ENCODE measurements at places on chromosomes 3 and 15.

DNA sequence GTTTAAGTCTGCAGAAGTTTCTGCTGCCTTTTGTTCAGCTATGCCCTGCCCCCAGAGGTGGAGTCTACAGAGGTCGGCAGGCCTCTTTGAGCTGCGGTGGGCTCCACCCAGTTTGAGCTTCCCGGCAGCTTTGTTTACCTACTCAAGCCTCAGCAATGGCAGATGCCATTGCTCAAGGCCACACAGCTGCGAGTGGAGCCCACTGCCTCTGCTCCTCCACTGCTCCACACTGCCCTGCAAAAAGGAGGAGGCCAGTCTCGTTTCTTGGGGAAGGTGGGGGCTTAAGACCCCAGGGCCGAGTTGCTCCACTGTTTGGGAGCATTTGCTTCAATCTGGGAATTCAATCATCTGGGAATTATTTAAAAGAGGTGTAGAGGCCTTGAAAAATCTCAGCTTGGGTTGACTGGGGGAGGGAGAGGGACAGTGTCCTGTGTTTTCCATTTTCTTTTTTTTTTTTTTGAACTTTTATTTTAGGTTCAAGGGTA, 144.6 kb upstream of the MEF2A start:
- no peak for DNase-seq

DNA sequence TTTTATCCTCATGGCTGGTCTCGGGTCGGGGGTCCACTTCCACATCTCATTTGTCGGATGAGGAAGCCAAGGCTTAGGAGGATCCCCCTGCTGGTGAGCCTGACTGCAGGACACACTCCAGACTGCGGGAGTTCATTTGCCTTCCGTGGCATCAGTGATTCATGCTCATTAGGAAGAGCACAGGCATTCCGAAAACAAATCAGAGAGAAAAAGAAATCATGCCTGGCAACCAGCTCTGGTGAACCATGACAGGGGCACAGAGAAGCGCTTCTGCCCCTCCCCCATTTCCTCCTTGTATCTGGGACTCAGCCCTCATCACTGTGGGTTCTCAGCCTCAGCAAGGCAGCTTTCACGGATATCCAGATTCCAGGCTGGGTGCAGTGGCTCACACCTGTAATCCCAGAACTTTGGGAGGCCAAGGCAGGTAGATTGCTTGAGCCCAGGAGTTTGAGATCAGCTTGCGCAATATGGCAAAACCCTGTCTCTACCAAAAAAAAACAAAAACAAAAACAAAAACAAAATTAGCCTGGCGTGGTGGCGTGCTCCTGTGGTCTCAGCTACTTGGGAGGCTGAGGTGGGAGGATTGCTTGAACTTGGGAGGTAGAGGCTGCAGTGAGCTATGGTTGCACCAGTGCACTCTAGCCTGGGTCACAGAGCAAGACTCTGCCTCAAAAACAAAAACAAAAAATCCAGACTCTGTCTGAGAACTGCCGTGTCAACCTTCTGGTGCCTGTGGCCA, 28.4 kb downstream of the IRAK2 start:
- DNase-seq: peak; percentile 62

DNA sequence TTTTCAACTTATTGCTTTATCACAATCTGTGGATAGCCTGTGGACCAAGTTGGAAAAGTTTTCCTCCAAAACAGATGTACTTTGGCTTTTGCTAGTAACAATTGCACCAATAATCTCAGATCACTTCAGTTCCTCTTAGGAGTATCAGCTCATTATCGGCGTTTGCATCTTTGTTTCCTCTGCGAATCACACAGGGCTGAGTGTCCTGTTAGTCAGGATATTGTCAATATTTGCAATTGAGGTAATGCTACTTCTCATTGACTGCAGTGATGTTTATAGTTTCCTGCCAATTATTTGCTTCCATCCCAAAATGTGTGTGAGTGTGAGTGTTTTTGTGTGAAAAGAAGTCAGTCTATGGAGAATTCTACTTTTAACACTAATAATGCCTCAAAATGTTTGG, 545.0 kb downstream of the SI start:
- DNase-seq: no peak

- DNase-seq: peak; percentile 84
Measured at GRCh38 chr15:59622289-59622688, 10.7 kb downstream of the GCNT3 start.

DNA sequence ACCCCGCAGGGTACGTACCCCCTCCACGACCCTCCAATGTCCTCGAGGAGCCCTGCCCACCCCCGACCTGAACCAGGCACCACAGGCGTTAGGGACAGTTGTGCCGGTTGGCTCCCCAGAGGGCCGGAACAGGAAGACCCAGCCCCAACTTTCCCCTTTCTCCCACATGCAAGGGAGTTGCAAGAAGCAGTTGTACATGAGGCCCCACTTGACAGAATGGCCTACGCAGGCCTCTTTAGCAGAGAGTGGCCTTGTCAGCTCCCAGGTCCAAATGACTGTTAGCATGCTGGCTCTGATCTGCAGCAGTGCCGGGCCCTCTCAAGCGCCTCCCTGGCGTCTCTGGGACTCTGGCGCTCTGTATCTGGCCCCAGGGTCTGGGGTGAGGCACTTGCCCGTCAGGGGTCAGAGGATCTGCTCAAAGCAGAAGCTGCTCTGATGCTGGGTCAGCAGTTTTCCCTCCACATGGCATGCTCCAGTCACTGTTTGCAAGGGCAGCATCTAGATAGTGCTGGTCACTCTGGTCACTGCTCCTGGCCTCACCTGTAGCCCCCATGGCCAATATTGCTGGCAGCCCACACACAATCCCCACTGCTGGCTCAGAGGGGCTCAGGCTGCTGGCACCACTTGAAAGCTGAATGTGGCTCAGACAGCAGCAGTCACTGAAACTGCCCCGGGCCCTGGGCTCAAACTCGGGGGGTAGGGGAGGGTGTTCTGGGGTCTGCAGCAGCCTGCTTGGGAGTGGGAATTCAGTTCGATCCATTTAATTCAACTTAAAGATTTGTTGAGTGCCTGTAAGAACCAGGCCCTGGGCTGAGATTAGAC, 254.5 kb downstream of the FAM43A start:
- no peak for DNase-seq

- no peak for DNase-seq
Measured at GRCh38 chr3:134331811-134332199, 42.4 kb downstream of the AMOTL2 start.

DNA sequence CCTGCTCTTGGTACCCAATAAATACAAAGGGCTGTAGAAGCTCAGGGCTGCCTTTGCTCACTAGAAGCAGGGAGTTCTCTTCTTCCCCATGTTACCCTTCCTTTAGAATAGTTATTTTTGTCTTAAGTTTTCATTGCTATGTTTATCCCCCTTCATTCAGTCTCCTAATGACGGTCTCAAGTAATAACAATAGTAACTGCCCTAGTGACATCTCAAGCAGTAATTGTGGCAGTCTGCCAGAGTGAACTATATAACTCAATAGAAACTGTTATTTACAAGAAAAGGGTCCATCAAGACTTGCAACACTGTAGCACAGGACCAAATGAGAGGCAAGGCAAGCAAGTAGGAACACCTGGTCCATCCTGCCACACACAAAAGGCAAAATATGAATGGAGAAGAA, 32.5 kb upstream of the SIN3A start:
- no peak for DNase-seq

DNA sequence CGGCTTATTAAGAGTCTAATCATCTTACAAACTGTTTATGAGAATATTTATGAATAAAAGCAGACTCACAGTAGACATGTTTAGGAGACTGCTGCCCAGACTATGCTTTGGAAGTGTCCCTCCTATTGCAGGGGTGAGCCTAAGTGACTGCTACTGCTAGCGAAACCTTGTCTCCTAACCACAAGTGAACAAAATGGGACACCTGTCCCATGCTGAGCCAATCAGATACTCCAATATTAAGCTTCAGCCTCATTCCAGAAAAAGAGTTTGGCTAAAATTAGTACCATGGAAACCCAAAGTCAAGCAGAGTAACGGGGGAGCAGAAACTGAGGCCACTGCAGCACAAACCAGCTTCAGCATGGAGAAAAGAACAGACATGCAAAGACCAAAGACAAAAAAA, 4.6 kb downstream of the DENND6A start:
- DNase-seq: no peak

- no peak for DNase-seq
Measured at GRCh38 chr3:172696357-172696756, 14.5 kb downstream of the NCEH1 start.

GRCh38 chr3:185250653-185251052, 3.2 kb downstream of the EHHADH start:
- no peak for DNase-seq

GRCh38 chr15:68785541-68785940, 35.2 kb downstream of the ANP32A start:
- no peak for DNase-seq

DNA sequence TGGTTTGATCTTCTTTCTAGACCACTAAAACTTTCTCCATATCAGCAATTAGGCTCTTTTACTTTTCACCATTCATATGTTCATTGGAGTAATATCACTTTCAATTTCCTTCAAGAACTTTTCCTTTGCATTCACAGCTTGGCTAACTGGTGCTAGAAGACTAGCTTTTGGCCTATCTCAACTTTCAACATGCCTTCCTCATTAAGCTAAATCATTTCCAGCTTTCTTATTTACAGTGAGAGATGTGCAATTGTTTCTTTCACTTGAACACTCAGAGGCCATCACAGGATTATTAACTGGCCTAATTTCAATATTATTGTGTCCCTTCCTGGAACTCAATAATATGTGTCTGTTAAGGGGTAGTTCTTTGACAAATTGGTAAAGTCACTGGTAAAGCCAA, 42.8 kb upstream of the PLOD2 start:
- no peak for DNase-seq

- no peak for DNase-seq
Measured at GRCh38 chr15:92117261-92117731, 263.8 kb downstream of the SLCO3A1 start.

DNA sequence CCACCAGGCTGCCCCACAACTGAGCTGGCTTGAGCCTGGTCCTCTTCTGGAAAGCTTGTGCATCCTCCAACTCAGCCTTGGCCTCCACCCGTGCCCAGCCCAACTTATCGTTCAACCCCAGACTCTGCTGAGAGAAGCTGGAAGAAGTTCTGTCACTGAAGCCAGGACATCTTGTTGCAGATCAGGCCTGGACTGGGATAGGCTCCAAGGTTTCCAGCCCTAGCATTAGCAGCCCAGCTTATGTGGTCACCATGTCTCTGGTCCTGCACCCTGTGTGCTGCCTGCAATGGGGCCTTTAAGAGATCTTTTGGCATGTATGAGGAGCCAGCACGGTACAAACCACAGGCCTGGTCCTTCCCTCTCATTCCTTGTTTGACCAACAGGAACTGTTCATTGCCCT, 15.2 kb upstream of the CAMP start:
- no peak for DNase-seq

DNA sequence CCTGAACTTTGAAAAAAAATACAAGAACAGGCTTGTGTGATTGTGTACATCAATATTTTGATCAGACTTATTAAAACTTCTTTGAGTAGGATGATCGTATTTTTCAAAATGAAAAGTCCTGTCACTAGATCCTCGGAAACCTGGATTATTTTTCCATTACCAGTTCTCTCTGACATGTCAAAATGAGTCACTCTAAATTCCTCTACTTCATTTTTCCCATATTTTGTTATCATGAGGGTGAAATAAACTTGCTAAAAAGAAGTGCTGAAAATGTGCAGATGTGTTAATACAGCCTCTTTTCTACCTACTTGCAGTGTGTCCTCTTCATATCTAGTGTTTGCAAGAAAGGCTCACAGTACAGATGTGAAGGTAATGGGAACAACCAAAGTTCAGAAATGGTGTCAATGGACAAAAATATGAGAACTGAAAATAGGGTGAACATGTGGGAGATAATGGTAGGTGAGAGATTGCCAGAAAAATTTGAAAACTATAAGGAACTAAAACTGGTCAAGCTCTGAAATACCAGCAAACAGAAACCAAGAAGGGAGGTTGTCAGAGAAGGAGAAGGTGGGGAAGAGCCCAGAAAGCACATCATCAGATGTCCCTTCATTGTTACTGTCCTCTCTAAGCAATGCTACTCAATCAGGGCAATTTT, 108.2 kb downstream of the EOMES start:
- DNase-seq: no peak

GRCh38 chr3:192772240-192772894, 45.0 kb upstream of the FGF12 start:
- no peak for DNase-seq

GRCh38 chr3:26719134-26719533, 96.6 kb downstream of the LRRC3B start:
- DNase-seq: no peak

GRCh38 chr3:122299872-122300460, 25.1 kb upstream of the CSTA start:
- no peak for DNase-seq

- DNase-seq: no peak
Measured at GRCh38 chr3:86887876-86888275, 103.1 kb downstream of the VGLL3 start.

- DNase-seq: no peak
Measured at GRCh38 chr3:30347679-30348216, 258.7 kb upstream of the TGFBR2 start.

DNA sequence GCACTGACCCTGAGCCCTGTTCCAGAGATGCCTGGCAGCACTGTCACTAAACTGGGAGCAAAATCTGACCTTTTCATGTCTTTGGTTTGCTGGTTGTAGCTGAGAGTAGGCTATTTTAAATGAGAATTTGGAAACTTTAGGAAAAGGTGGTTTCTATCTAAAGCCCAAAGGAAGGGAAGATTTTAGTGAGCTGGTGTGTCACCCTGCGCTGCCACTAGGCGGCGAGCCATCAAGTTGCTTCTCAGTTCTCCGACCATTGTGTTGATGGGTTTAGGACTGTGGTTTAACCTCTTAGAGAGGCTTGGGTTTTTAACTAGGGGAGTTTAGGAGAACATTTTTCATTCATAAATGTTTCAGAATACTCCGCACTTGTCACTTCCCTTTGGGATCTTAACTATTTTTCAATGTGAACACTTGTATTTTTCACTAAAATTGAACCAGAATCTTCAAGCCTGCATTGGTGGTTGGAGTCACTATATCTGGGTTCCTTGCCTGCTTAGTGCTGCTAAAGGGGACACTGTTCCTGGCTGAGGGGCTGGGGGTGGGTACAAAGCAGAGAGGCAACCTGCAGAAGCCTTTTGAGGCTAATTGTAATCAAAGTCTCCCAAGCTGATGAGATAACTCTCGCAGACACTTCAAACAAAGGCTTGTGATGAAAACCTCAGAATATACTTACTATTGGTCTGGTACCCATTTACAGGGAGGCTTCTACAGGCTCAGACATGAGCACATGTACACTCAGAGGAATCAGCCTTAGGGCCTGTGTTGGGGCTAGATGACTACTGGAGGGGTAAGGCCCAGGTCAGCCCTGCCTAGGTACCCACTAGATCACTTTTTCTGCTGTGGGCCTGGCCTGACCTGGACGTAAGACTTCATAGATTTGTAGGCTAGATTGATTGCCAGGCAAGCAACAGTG, 16.8 kb downstream of the EXOSC7 start:
- DNase-seq: no peak
